Bronchial smooth muscle cell (primary cell): ENCODE measurements at places on chromosomes 3 and 15. TPM values are rescaled to one million over a fixed set of nuclear protein-coding genes. Genes with fewer than 3 reads are reported as not detected.

Gene KCNAB1
- total RNA-seq, result under 0.01 TPM in 1 of 2 replicates, not detected in the other

Gene ITIH1
- total RNA-seq, result not detected in 2 replicates

Gene ARNT2
- 1.3 and 3.9 TPM in 2 replicates for total RNA-seq

Gene IGF2BP2
- 16.7 and 18.6 TPM in 2 replicates for total RNA-seq

Gene CD200
- under 0.01 TPM in 2 replicates for total RNA-seq

Gene CTXN2
- total RNA-seq, result not detected in 2 replicates

Gene SLC30A4
- total RNA-seq, result 7.3 and 7.4 TPM in 2 replicates

Gene NEK4
- total RNA-seq, result 11.7 and 23.4 TPM in 2 replicates

Gene IL17RC
- 25.4 and 37.8 TPM in 2 replicates for total RNA-seq

Gene SERPINI2
- total RNA-seq, result not detected in 2 replicates

Gene CNTN3
- 0.17 and 0.32 TPM in 2 replicates for total RNA-seq

Gene SPINT1
- 0.09 and 0.32 TPM in 2 replicates for total RNA-seq

Gene GOLGA8H
- total RNA-seq, result 0.16 and 0.17 TPM in 2 replicates

Gene SLC22A14
- under 0.01 and 0.17 TPM in 2 replicates for total RNA-seq

Gene UTS2B
- total RNA-seq, result 0.43 and 0.63 TPM in 2 replicates

Gene SLC22A13
- total RNA-seq, result under 0.01 and 0.09 TPM in 2 replicates

Gene CMSS1
- total RNA-seq, result 2.4 and 4.1 TPM in 2 replicates

Gene LMOD3
- total RNA-seq, result under 0.01 TPM in 1 of 2 replicates, not detected in the other

Gene ITIH4
- total RNA-seq, result 1.7 and 3.0 TPM in 2 replicates
